ENCODE measurements at places on chromosomes 13 and 19.

- DNase-seq = no peak
Measured at GRCh38 chr13:31891472-31891871, 140.1 kb upstream of the FRY start.

DNA sequence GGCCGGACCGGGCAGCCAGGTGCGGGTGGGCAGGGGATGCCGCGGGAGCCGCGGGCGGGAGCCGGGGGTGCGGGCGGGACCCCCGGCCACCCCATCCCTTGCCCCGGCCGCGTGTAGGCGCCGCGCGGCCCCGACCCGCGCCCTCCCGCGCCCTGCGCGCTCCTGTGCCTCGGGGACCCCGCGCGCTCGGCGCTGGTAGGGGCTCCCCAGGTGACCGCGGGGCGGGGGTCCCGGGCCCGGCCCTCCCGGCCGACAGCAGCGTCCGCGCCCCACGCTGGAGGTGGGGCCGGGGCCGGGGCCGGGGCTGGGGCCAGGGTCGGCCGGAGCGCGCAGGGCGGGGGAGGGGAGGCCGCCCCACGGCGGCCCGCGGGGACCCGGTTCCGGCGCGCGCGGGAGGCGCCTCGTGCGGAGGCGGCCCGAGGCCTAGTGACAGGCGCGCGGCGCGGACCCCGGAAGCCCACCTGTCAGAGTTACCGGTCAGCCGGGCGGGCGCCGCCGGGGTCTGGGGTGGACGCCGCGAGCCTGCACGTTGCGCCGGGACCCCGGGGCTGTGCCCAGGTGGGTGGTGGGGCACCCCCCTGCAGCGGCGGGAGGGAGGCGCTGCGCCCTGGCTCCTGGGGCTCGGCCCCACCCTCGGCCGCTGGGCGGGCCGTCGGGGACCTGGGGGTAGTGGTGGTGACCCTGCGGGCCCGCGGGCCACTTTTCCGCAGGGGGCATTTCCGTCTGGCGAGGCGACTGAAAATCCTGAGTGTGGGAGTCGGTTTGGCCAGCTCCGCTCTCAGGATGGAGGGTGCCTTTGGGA is 518 bp downstream of the TFDP1 start:
- DNase-seq = no peak

DNA sequence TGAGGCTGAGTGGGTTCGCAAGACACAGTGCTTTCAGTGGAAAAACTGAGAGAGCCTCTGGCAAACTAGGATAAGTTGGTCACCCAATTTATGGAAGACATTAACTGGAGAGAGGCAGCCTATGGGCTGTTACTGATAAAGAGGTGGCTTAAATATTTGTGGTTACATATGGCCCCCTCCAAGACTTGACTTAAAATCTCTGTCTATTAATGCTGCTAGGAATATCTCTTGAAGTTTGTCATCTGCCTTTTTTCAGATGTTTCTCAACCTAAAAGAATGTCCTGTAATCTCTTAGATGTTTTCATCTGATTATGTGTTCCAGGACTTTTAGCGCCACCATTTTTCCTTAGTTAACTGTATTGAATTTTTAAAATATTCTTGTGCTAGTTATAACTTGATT is 54.6 kb downstream of the NAA16 start:
- no peak for DNase-seq

GRCh38 chr13:112137144-112137543 is 70.2 kb downstream of the SOX1 start:
- no peak for DNase-seq

DNA sequence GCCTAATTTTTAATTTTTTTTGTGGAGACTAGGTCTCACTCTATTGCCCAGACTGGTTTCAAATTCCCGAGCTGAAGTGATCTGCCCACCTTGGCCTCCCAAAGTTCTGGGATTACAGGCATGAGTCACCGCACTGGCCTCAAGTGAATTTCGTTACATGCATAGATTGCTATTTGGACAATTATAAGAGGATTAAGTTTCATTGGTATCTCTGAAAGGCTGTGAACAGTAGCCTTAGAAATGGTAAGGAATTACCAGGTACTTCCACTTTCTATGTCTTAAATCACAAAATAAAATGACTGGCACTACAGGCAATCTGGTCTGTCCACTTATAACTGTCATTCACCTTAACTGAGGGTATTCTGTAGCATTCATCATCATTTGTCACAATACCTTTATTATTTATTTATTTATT is 2.9 kb upstream of the CCDC9 start:
- DNase-seq = peak; percentile 37

GRCh38 chr13:24709186-24709913 is 29.1 kb downstream of the ATP12A start:
- no peak for DNase-seq

DNA sequence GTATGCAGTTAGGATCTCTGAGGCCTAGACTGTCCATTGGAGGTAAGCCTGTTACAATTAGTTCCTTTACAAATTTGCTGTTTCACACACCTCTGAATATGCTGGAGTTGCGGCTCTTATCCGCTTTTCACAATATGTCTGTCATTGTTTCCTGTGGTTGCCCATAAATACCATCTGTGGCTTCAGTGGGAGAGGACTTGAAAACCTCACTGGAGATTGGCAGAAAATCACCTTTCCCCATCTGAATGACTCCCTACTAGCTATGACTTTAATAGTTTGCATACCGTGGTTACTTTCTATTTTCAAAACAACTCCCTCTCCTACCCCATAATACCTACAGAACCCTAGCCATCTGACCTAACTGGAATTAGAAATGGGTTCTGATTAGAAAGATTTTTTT is 454.3 kb downstream of the PCDH17 start:
- no peak for DNase-seq

DNA sequence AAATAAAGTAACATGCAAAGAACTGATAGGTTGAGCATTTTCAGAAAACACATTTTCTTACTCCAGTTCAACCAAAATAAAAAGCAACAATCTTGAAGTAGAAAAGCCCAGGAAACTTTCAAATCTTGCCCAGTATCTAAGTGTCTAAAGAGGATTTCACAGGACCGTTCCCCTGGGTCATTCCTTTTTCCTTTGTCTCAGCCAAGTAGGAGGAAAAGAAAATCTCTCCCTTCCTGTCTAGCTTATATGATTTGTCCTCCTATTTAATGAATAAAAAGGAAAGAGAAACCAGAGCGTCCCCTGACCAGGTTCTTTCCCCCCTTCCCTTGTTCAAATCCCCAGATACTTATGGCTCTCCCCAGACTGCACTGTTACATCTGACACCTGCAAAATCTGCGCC is 248.0 kb downstream of the KCTD12 start:
- no peak for DNase-seq

- DNase-seq = no peak
Measured at GRCh38 chr19:32123355-32123940, 222.0 kb upstream of the ZNF507 start.

- no peak for DNase-seq
Measured at GRCh38 chr13:93942016-93942415, 537.5 kb downstream of the DCT start.

GRCh38 chr19:43779820-43780219 is 953 bp downstream of the KCNN4 start:
- no peak for DNase-seq

GRCh38 chr19:54197121-54197520 is 3.5 kb upstream of the RPS9 start:
- no peak for DNase-seq

DNA sequence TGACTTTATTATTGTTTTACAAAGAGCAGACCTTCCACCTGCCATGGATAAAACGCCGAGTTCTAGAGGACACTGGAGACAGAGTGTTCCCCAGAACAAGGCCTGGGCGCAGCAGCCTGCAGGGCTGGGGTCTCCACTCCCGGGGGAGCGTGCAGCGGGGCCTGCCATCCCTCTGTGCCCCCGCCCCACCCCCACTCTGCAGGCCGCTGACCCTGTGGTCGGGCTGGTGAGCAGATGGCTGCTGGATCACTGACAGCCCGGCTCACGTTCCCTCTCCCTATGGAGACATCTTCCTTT is 8.6 kb upstream of the PTBP1 start:
- no peak for DNase-seq

GRCh38 chr19:41641879-41642485 is 15.1 kb upstream of the CEACAM4 start:
- peak; percentile 49 for DNase-seq

DNA sequence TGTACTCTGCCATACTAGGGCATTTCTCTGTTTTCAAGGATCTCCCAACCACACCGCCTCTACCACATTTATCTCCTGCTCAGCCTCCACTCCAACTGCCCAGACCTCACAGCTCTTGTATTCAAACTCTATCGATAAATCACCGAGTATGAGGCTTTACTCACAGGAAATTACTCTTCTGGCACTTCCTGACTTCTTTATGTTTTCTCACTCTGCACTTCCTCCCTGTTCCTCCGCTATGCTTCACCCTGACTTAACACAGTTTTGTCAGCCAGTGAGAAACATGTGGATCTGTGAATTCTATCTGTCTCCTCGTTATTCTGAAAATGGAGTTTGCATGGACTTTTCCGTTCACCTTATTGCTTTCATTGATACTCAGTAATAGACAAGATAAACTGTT is 2.6 kb upstream of the CARD8 start:
- no peak for DNase-seq

GRCh38 chr19:45455707-45456499 is 11.9 kb upstream of the FOSB start:
- no peak for DNase-seq

- no peak for DNase-seq
Measured at GRCh38 chr13:102651892-102652291, 43.0 kb downstream of the METTL21C start.

GRCh38 chr13:61563645-61564044 is 148.0 kb upstream of the PCDH20 start:
- no peak for DNase-seq

DNA sequence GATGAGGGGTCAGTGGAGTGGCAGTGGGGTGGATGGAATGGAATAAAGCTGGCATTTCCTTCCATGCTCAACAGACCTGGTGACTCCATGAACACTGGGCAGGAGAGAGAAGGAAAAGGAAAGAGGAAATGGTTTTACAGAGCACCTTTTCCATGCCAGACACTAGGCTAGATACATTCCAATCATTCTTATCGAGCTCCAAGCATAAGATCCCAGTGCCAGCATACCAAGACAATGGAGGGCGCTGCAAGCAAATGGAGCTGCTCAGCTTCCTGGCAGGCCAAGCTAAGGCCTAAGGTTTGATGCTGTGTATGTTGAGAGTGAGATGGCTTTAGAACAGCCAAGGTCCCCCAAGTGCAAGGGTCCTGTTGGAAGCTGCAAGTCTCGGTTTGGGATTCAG is 113.2 kb downstream of the HSPH1 start:
- no peak for DNase-seq

GRCh38 chr19:15466851-15467733 is 2.7 kb upstream of the RASAL3 start:
- no peak for DNase-seq

- no peak for DNase-seq
Measured at GRCh38 chr13:23793711-23794110, 95.5 kb downstream of the MIPEP start.

DNA sequence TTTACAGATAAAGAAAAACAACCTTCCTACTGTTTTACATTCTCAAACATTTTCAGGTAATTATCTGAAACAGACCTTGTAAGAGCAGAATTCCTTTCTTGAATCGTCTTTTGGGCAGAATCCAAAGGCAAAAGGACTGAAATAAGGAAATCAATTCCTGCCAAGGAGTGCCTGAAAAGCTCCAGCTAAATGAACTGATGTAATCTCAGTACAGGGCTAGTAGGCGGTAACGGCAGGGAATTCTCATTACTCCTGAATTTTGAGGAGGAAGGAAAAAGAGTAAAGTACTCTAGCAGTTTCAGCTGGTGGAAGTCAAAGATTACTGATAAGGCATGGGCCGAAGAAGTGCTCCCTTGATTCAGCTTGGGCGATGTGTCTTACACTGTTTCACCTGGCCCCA is 168.4 kb downstream of the PCDH9 start:
- no peak for DNase-seq

DNA sequence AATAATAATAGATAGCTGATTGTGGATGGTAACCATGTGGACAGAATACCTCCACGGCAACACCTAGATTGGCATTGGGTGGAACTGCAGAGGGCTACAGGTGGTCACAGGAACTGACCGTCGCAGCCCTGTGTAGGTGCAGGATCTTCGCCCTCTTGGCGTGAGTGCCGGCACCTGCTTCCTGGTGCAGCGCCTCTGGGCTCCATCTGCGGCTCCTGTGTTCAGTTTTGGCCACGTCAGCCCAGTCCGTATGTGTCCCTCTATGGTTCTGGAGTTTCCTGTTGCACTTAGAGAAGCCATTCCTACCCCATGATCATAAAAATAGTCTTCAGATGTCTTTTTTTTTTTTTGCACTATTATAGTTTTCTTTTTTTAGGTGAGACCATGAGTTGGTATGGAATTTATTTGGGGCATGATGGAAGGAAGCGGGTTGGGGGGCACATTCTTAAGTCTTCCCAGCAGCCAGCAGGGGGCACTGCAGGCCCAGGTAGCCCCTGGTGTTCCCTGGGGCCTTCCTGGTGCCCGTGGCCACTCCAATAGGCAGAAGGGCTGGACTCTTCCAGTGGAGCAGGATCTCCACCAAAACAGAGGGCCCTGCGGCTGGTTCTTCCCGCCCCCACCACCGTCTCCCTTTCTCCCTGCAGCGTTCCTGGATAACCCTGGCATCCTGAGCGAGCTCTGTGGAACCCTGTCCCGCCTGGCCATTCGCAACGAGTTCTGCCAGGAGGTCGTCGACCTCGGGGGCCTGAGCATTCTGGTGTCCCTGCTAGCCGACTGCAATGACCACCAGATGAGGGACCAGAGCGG is 10.1 kb upstream of the SLC25A42 start:
- peak; percentile 69 for DNase-seq

DNA sequence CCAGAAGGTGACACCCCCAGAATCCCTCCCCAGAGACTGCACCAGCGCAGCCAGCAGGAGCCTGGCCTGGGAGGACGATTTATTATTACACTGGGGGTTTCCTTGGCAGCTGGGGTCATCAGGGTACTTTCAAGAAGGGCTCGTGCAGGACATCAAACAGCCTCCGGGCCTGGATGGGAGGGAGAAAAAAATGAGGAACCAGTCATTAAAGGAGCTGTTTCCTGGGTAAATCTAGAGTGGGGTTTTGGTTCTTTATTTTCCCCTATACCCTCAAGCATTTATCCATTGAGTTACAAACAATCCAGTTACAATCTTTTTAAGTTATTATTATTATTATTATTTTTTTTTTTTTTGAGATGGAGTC is 3.1 kb downstream of the POLR1G start:
- DNase-seq = no peak

DNA sequence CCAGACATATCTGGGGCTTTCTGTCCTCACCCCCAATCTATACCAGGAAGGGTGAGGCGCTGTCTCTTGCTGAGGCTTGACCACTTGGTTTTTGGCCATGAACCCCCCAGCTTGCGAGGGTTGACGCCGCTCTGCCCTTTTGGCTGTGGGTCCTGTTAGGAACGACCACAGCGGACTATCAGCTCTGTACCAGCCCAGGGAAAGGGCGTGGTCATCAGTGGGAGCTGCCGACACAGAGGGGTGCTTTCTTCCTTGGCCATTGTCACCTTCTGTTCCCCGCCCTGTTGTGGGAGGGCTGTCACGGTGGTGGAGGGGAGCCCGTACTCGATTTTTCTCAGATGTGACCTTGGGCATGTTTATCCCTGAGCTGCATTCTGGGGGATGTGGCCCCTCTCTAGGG is 5.7 kb downstream of the DCAF15 start:
- DNase-seq = no peak

- no peak for DNase-seq
Measured at GRCh38 chr13:101473458-101473857, 21.0 kb downstream of the ITGBL1 start.

- peak; percentile 97 for DNase-seq
Measured at GRCh38 chr13:109301726-109302125, 484.7 kb downstream of the IRS2 start.
